ENCODE measurements at places on chromosomes 7 and 10.

DNA sequence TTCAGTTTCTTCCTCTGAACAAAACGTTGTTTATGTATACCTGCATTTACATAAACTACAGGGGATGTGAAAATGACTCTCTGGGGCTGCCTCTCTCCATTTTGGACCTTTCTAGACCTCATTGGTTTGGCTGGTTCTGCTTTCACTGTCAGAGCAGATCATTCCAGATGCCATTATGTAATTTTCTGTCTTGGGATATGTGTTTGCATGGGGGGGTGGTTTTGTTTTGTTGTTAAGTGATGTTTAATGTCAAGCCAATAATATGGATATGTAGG, 172.4 kb downstream of the LRRC4 start:
- DNase-seq: no peak

GRCh38 chr10:10676972-10677371, 340.7 kb upstream of the CELF2 start:
- no peak for DNase-seq

- no peak for DNase-seq
Observed at GRCh38 chr7:144835155-144835611, 670 bp downstream of the TPK1 start.

DNA sequence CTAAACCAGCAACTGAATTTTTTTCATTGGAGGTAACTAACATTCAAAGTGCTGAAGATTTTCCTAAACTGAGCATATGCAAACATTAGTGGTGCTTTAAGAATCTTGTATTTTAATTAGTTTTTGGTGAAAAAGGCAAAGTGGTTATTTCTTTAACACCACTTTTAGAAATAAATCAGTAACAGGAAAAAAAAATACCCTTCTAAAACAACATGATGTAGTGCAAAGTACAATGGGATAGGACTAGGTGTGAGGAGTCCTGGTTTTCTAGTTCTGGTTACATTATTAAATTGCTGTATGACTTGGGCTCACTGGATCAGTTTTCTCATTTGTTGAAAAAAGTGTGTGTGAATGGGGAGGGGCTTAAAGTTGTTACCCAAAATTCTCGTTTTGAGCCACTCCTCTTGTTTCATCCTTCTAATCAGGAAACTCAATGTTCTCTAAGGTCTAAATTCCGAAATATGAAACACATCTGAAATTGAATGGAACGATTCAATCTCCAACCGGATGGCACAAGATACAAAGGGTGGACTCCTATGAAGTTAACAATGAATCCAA, 1.8 kb downstream of the WASL start:
- no peak for DNase-seq

DNA sequence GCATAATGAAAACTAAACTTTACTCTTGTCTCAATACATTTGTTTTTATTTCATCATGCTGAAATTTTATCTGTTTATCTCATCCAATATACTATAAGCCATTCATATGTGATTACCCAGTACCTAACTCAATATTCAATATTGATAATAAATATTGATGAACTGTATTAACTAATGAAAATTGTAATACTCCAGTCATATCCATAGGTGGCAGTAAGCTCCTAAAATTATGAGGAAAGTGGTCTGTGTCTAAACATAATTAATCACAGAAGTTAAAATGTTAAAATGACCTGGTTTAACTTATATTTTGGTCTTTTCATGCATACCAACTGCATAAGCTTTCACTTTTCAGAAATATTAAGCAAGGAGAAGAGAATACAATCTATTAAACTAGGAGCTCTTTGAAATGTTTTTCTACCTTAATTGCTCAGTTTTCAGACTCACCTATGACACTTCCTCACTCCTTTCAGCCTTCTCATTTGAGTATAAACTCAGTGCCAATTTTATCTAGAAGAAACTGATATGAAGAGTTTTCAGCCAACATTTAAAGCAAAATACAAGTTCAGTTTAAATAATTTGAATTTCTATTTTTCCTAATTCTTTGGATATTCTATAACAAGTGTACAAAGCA, 30.5 kb upstream of the VWDE start:
- DNase-seq: no peak
